ENCODE measurements at places on chromosomes 2 and 18. TPM values are rescaled to one million over a fixed set of nuclear protein-coding genes. Genes with fewer than 3 reads are reported as not detected.

The VWA3B gene
- not detected for total RNA-seq

The DNAH6 gene
- 0.39 TPM for total RNA-seq

The SERPINB10 gene
- not detected for total RNA-seq

The SP9 gene
- not detected for total RNA-seq

The IRS1 gene
- 6.3 TPM for total RNA-seq

The PFN4 gene
- 0.29 TPM for total RNA-seq

The SPATA3 gene
- not detected for total RNA-seq

The WNT10A gene
- total RNA-seq: 0.29 TPM

The CROCC2 gene
- not detected for total RNA-seq

The LIMS3 gene
- 0.59 TPM for total RNA-seq

The GPR55 gene
- 0.98 TPM for total RNA-seq

The C1QL2 gene
- not detected for total RNA-seq
